ENCODE measurements at places on chromosomes 4 and X.

DNA sequence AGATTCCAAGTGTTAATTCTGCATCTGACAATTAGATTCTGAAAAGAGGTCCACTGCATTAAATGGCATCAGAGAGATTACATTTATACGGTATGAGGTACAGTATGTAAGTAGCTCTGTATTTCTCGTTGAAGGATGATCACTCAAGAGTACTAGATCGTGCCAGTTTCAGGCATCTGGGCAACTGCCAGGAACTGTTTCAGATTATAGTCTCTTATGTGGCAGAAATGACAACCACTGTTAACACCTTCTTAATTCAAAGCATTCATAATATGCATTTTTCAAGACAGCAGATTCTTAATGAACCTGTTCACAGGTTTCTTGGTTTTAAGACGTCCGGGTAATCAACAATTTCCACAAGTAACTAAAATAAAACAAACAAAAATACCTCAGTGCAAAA is 1.6 kb downstream of the ANKRD50 start:
- DNase-seq, result no peak

GRCh38 chr4:168710353-168710946 is 213.6 kb downstream of the PALLD start:
- peak; percentile 63 for DNase-seq

- DNase-seq, result no peak
Measured at GRCh38 chr4:8270912-8271815, 1.6 kb downstream of the HTRA3 start.

- peak; percentile 22 for DNase-seq
Measured at GRCh38 chr4:166941629-166942028, 292.7 kb downstream of the SPOCK3 start.

DNA sequence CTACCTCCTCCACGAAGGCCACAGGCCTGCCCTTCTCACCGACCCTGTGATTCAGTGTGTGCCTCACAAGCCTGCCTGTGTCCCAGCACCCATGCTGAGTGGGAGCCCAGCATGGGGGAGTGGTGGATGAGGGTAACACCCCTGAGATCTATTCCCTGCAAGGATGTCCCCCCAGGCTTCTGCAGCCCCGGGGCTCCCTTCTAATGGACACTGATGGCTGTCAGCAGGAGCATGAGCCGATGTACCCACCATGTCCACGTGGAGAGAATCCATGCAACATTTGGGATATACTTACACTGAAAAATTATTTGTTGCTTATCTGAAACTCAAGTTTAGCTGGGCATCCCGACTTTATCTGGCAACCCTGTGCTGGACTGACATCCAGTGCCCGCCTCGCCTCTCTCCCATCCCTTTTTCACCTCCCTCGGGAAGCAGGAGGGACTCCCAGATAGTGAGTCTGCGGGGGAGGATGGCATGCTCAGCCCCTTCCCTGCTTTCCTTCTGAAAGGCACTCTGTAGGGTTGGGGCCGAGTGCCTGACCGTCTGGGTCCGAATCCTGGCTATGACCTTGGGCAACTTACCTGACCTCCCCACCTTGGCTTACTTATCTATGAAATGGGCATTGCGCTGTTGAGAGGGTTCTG is 46.9 kb upstream of the SORCS2 start:
- DNase-seq, result no peak

DNA sequence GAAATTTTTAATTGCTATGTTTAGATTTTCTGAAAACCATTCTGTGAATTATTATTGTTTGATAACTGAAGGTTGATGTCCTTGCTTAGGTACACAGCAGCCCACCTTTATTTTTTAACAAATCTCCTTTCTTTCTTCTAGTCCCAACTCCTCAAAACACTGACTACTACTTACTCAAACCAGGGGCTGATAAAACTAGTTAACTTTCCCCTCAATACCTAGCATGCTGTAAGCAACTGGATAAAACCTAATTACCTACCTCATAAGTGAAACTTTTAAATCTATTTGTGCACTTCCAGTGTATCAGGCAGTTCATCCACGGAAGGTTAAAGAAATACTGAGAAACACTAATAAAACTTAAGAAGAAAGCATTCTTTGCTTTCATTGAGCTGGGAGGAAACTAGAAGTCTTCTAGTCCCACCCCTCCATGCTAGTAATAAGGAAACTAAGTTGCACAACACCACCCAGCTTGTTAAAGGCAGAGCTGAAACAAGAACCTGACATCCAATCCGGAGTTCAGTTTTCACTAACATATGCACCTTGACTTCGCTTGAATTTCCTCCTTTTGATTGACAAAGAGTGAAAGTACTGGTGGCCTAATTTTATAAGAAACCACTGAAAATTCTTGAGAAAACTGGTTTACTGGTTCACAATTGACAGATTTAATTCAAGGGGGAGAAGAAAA is 180.2 kb upstream of the TET2 start:
- DNase-seq, result no peak

GRCh38 chrX:65528705-65529340 is 5.8 kb downstream of the LAS1L start:
- no peak for DNase-seq

DNA sequence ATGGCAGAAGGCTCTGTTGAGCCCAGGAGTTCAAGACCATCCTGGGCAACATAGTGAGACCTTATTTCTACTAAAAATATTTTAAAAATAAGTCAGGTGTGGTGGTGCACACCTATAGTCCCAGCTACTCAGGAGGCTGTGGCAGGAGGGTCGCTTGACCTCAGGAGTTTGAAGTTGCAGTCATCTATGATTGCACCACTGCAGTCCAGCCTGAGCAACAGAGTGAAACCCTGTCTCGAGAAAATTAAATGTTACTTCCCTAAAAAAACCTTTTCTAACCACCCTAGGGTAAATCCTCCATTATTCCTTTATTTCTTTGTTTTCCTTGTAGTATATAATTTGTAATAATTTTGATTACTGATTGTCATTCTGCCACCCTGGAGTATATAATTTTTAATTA is 7.9 kb downstream of the FAM200B start:
- DNase-seq, result no peak

GRCh38 chr4:46947541-46947940 is 38.5 kb upstream of the COX7B2 start:
- DNase-seq, result no peak

DNA sequence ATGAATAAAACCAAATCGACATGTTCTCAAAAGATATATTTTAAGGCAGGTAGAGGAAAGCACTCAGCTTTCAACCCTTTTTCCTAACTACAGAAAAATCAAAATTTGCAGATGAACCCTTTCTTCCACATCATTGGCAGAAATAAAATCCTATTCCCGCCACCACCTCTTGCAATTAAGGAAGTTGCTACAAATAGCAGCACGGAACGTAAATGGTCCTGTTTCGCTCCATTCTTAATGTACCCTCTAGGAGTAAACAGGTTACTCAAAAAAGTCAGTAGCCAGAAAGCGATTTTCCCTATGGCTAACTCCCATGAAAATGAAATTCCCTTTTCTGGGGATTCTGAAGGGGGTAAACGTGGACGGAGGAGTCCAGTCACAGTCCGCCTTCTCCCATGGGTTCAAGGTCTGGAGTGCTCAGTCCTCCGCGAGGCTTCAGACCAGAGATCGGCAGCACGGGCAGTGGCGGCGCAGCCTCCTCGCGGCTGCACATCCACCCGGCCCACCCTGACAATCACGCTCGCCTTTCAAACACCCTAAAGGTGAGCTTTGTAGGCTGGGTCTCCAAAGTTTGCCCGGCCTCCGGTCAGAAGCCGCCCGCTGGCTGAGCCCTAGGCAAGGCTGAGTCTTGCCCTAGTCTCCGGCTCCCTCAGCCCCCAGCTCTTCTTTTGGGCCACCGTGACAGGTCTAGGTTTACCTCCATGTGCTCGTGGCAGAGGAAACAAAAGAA is 1.8 kb downstream of the ATP11C start:
- DNase-seq, result no peak

DNA sequence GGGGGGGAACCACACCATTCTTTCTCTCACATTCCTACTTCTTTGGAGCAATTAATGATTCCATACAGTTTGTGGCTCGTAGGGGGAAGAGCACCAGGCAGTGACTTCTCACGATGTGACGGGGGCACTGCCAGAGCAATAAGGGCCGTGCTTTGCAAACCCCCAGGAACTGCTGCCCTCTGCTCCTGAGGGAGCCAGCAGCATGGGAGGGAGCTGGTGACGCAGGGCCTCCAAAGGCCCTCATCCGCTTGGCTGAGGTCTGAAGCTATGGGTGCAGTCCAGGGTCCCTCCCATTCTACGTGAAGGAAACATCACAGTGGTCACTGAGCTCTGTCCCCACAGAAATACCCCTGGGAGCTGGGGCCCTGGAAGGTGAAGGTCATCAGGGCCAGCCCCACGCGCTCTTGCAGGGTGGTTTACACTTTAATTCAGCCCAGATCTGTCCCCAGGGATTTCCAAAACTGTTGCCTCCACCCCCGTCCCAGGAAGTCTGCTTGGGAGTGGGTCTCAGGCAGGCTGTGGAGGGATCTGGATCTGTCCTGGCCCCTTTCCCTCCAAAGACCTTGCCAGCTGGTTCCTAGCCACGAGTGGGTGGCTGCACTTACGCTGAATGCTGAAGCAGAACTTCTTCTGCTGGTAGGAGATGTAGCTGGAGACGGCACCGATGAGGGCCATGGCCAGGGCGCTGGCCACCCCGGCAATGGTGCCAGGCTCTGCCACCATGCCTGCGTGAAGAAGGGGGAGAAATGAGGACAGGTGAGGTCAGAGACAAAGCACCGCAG is 82.6 kb downstream of the MTMR1 start:
- DNase-seq, result no peak

- peak; percentile 22 for DNase-seq
Measured at GRCh38 chr4:38366456-38366855, 297.5 kb upstream of the KLF3 start.

- DNase-seq, result no peak
Measured at GRCh38 chr4:126799971-126800574, 832.7 kb upstream of the INTU start.

DNA sequence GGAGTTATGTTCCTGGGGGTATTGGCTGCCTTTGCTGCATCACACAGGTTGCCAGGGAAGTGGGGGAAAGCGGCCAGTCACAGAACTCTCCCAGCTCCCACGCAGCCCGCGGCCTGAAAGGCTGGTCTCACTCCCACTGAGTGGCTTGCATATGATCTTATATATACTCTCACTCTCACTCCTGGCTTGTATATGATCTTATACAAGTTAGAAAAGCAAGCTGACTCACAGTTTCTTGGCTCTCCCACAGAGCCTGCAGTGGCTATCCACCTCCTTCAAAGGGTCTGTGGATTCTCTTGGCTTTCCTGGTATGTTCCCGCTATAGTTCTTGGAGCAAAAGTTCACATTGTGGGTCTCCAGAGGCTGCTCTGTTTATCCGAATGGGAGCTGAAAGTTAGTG is 833.5 kb upstream of the GALNTL6 start:
- DNase-seq, result peak; percentile 52

- DNase-seq, result no peak
Measured at GRCh38 chr4:2900741-2901140, 57.1 kb downstream of the ADD1 start.

- DNase-seq, result no peak
Measured at GRCh38 chr4:1830234-1830633, 25.7 kb downstream of the LETM1 start.

- no peak for DNase-seq
Measured at GRCh38 chr4:150681063-150681462, 99.1 kb downstream of the MAB21L2 start.

DNA sequence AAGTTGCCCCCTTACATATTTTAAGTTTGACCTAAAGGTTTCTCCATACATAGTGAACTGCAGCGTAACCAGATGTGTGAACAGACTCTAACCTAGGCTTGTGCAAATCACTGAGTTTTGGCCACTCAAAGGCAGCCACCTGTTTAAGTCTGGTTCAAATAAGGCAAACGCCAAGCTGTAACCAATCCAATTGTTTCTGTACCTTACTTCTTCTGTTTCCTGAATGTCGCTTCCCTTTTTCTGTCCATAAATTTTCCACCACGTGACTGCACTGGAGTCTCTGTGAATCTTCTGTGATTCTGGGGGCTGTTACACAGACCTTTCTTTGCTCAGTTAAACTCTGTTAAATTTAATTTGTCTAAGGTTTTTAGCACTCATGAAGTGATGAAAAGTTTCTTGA is 618.8 kb downstream of the GLUD2 start:
- DNase-seq, result no peak

DNA sequence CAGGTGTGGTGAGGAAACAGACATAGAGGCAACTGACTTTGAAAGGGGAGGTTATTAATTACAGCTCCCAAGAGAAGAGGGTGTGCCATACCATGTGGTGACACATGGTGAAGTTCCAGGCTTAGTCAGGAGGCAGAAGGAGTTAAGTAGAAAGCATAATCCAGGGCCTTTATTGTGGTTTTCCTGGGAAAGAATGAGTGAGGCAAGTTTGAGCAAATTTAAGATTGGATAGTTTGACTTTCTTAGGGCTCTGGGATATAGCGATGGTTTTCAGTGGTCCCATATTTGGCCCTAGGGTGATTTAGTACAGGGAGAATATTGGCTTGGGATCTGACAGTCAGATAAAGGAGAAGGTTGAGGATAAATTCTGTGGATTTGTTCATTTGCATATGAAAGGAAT is 495.9 kb upstream of the FSTL5 start:
- peak; percentile 39 for DNase-seq

GRCh38 chr4:163651761-163652160 is 157.3 kb downstream of the TMA16 start:
- no peak for DNase-seq

GRCh38 chr4:133186210-133186609 is 37.1 kb downstream of the PCDH10 start:
- no peak for DNase-seq

DNA sequence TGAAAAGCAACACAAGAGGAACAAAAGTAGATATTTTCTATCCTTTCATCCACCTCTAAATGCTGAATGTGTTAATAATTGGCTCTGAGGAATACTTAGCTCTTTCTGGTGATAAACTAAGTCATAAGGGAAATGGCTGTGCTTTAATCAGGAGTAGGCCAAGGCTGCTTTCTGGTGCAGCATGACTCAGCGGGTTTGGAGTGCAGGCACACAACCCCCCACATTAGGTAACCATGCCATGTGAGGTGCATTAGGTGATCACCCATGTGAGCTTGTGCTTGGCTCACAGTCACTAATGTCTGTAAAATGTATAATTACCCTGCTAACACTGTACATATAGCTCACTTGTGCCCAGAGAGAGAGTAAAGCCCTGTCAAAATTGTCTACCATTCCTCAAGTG is 57.2 kb downstream of the USP38 start:
- DNase-seq, result no peak

- peak; percentile 68 for DNase-seq
Measured at GRCh38 chr4:127143460-127144195, 489.1 kb upstream of the INTU start.

DNA sequence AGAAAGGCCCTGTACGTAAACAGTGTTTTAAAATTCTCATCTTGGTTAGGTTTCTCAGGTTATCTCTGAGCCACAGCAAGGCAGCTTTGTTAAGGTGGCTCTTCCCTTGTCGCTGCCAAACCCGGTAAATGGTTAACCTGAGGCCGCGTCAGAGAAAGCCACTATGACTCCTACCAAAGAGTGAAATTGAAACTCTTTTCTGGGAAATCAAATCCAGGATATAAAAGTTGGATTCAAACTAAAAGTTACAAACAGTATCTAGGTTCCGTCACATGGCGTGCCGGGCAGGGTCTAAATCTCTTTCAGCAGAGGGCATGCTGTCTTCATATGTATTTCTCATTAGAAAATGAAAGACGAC is 433 bp downstream of the MMAA start:
- DNase-seq, result peak; percentile 28
